ENCODE measurements at places on chromosomes 3 and 15. TPM values are rescaled to one million over a fixed set of nuclear protein-coding genes. Genes with fewer than 3 reads are reported as not detected.
A peak's percentile ranks its signal among the peaks of the same experiment; 100 is the strongest.

- H3K36me3 ChIP-seq: no peaks in the 10 kb centered on the region
- no peak for DNase-seq
- H3K4me1 ChIP-seq: no peaks in the 10 kb centered on the region
- peak overlapping the region; percentile 16 for H3K27ac ChIP-seq
- no peaks in the 10 kb centered on the region for H3K27me3 ChIP-seq
These were observed 95.8 kb upstream of the TGFBR2 start for GRCh38 chr3:30510596-30510995.

DNA sequence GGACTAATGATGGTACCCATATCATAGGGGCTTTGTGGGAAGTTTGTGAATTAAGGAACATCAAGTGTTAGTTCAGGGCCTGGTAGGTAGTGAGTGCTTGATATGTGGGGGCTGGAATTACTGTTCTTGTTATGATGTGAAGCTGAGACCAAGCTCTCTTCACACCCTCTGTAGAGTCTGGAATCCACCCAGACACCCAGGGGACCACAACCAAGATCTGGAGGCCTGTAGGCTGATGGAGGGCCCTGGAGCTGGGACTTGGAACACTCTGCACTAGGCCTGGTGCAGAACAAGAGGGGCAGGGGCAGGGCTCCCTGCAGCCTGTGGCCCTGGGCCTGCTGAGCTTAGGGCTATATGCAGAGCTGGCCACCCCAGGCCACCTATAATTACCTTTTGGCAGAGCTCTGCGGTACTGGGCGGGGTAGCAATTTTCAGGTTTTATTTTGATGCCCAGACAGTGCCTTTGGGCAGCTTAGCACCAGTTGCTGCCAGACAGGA is 13.1 kb upstream of the PRKCD start:
- H3K27ac ChIP-seq: no peak overlapping the region
- H3K27me3 ChIP-seq: no peaks in the 10 kb centered on the region
- no peak for DNase-seq
- H3K36me3 ChIP-seq: no peaks in the 10 kb centered on the region
- H3K4me1 ChIP-seq: peaks cover 10% of the 10 kb centered on the region

DNA sequence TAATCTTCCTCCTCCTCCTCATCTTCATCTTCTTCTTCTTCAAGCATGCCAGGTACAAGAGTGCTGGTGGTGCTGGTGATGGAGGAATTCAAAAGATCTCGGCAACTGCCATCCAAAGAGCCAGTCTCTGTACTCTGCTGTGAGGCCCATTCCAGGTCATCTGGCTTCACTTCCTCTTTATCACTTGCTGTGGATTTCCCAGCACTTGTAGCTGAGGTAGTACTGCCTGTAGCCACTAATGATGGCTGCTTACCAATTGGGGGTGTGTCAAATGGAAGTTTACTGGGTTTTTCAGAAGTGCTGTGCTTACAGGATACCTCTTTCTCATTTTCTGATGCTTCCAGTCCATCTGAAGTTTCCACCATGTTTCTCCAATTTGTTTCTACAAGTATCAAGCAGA is 28.8 kb upstream of the SHC4 start:
- H3K4me3 ChIP-seq: no peak overlapping the region
- DNase-seq: no peak
- no peak overlapping the region for H3K27ac ChIP-seq
- peaks cover 16% of the 10 kb centered on the region for H3K36me3 ChIP-seq
- no peaks in the 10 kb centered on the region for H3K27me3 ChIP-seq

DNA sequence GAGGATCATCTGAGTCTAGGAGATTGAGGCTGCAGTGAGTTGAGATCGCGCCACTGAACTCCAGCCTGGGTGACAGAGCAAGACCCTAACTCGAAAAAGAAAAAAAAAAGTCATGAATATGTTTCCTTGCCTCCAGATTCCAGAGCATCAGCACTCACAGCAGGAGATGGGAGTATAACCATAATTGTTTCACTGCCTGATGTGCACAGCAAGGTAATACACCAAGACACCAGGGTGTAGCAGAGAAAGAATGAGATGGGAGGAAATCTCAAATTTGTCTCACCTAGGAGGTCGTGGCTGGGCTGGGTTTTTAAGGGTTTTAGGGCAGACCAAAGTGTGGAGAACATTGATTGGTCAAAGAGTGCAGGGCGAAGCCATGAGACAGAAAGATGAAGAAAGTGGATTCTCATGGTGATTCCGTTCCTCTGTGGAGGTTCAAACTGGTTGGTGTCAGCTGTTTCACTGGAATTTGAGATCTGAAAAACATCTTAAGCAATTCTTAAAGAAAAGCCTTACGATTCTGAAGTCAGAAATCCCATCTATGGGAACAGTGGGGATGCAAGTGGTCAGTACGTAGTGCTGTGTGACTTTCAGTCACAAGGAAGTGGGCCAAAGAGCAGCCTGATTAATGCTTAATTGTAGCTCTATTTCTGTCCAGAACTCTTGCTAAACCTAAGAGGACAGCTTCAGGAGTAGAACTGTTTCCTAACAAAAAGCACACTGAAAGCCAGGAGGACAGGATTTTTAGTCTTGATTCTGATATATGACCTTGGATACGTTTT is 7.8 kb upstream of the C15orf61 start:
- no peak for DNase-seq
- H3K27ac ChIP-seq: no peak overlapping the region
- H3K36me3 ChIP-seq: no peaks in the 10 kb centered on the region

DNA sequence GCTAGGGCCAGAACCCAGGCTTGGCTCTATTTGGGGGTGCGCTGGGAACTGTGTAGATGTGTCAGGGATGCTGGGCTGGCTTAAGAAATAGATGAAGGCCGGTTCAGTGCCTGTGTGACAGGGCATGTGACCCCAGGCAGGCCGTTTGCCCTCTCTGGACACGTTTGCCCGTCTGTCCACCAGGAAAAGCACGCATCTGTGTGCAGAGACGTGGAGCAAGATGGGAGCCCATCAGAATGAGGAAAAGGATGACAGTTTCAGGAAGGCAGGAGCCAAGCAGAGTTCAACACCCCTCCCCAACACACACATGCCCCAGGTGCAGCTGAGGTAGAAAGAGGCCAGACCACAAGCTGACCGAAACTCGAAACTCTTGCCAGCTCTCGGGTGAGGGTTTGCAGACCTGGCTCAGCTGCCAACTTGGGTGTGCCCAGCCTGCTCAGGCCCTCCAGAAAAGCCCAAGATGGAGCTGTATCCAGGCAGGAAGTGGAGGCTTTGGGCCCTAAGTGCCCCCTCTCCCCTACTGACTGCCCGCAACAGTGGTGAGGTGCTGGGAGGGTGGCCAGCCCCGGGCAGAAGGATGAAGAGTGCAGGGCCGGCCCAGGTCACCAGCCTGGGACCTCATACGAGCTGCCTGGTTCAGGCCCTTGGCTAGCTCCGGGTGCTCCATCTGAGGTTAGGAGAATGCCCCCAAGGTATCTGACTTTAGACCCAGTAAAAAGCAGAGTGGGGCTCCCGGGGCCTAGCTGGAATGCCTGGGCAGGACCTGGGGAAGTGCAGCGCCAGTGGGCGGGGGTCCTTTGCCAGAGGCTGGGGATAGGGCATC is 10.2 kb upstream of the MESP1 start:
- H3K36me3 ChIP-seq: no peaks in the 10 kb centered on the region
- H3K4me1 ChIP-seq: peaks cover 3% of the 10 kb centered on the region
- H3K4me3 ChIP-seq: no peak overlapping the region
- DNase-seq: no peak
- no peak overlapping the region for H3K27ac ChIP-seq

DNA sequence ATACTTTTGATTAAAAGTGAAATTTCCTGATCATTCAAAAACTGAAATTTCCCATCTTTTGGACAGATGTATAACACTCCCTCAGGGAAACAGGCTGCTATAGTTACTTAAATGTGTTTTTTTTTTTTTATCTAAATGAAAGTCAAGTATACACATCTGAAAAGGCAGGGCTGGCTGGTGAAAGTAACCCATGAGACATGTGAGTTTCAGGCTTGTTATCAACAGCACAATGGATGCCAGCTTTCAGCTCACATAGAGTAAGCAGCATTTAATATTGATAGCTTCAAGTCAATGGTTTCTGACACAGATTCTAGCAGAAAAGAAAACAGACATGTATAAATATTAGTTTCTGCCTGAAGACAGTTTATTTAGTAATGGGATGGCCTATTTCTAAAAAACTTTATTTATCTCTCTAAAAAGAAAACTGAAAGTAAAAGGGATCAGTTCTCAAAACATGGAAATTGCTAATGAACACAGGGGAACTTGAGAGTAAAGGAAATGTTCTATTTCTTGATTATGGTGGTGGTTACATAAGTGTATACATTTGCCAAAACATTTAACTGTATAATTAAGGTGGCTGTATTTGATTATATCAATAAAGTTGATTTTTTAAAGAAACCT is 89.7 kb upstream of the CMC1 start:
- no peaks in the 10 kb centered on the region for H3K4me1 ChIP-seq
- no peaks in the 10 kb centered on the region for H3K36me3 ChIP-seq

DNA sequence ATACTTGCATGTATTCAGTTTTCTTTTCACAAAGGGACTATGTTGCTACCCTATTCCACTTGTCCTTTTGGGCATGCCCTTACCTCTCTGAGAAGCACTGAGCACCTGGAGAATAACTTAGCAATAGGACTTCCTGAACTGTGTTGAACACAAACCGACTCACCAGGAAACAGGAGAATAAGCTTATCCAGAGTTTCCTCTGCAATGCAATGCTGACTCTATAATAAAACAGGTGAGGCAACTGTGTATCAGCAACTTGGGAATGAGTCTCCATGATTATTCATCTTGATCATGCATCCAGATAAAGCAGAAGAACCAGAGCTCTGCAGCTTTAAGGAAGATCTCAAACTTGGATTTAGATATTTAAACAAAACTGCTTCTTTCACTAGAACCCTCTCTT is 806.5 kb downstream of the IGSF11 start:
- no peaks in the 10 kb centered on the region for H3K36me3 ChIP-seq
- no peaks in the 10 kb centered on the region for H3K4me1 ChIP-seq
- H3K27me3 ChIP-seq: no peaks in the 10 kb centered on the region
- no peak overlapping the region for H3K27ac ChIP-seq
- H3K4me3 ChIP-seq: no peak overlapping the region

DNA sequence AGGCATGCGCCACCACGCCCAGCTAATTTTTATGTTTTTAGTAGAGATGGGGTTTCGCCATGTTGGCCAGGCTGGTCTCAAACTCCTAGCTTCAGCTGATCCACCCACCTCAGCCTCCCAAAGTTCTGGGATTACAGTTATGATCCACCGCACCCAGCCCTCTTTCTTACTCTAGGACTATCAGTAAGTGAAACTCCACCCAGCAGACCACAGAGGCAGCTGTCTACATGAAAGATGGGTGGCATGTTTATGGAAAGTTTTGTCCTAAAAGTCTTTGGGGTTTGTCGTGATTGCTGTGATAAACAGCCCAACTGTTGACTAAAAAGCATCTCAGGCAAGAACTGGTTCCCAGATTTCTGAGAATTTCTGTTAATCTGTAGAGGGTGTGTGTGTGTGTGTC is 10.9 kb downstream of the ARL6IP5 start:
- no peak overlapping the region for H3K4me3 ChIP-seq
- H3K27ac ChIP-seq: no peak overlapping the region
- peaks cover 18% of the 10 kb centered on the region for H3K4me1 ChIP-seq
- no peak for DNase-seq
- peaks cover 12% of the 10 kb centered on the region for H3K36me3 ChIP-seq

DNA sequence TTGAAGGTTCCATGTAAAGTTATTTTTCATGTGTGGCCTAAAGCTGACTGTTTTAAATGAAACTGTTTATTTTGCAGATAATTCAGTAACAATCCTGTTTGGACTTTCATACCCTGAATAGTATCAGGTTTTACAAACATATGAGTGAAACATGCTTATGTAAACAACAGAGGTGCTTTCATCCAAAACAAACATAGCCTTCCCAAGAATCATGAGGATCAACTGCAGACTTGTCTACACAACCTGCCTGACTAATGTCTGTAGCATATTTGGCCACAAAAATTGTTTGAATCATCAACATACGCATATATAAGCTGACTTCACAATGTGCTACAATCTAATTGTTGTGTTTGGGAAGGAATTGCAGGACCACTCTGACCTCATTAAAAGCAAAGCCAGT is 190.4 kb downstream of the DIPK2A start:
- no peaks in the 10 kb centered on the region for H3K4me1 ChIP-seq
- no peaks in the 10 kb centered on the region for H3K27me3 ChIP-seq
- no peak overlapping the region for H3K4me3 ChIP-seq
- H3K27ac ChIP-seq: no peak overlapping the region
- no peak for DNase-seq
- H3K36me3 ChIP-seq: no peaks in the 10 kb centered on the region

DNA sequence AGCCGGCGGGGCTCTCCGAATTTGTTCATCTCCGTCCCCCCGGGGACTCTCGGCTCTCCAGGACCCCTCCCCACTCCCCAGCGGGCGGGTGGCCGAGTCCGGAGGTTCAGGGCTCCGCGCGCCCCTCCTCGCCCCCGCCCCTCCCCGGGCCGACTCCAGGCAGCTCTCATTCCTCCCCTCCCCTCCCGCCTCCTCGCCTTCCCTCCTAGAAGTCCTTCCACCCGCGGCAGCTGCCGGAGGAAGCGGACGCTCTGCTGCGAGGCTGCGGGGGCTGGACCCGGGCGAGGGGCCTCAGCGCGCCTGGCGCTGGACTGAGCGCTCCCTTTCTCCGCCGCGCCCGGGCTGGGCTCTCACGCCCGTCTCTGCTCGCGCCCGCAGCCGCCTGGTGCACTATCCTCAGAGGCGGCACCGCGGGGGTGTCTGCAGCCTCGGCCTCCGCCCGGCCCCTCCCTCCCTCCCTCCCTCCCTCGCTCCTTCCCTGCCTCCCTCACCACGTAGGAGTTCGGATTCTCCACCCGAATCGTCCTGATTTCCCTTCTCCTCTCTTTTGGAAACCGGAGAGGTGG is at the start of gene ROBO2:
Gene ROBO2, plus strand, starts transcription at position 494 of the 566 bp plus-strand sequence. CDS start 687 bp downstream, outside the sequence.
- peak within 1 kb of the TSS; percentile 58 for H3K27ac ChIP-seq
- peaks cover 11% of the 10 kb centered on the region for H3K4me1 ChIP-seq
- H3K36me3 ChIP-seq: no peaks in the 10 kb centered on the region
- peaks cover 12% of the 10 kb centered on the region for H3K27me3 ChIP-seq
- peak within 1 kb of the TSS; percentile 52 for H3K4me3 ChIP-seq

Gene NFKBIZ
- 10.9 TPM for total RNA-seq

DNA sequence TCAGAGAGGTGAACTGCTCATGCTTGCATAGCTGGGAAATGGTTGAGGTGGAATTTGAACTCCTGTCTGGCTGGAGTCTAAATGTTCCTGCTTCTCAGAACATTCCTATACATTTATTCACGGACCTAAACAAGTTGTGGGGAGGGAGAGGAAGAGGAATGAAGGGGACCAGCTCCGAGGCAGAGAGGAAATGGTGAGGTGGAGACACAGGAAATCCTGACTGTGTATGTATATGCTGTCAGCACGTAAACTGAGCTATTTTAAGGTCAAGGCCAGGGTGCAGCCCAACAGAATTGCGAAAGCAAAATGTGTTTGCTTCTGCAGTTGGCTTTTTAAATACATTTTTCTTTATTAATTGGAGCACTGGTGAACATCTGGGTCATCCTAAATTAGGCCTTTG is 74.1 kb upstream of the POMGNT2 start:
- peaks cover 14% of the 10 kb centered on the region for H3K4me1 ChIP-seq
- peak overlapping the region; percentile 6 for H3K27ac ChIP-seq
- no peaks in the 10 kb centered on the region for H3K27me3 ChIP-seq
- H3K36me3 ChIP-seq: no peaks in the 10 kb centered on the region
- DNase-seq: no peak

All from spinal cord (tissue), 10 donors.